ENCODE measurements at places on chromosomes 2 and 18. TPM values are rescaled to one million over a fixed set of nuclear protein-coding genes. Genes with fewer than 3 reads are reported as not detected.

PTPRN gene
- not detected for total RNA-seq

SERPINB3 gene
- not detected for total RNA-seq

PLEK gene
- not detected for total RNA-seq

RIT2 gene
- not detected for total RNA-seq

DRC1 gene
- total RNA-seq = not detected

FOXD4L1 gene
- total RNA-seq = not detected

DTNA gene
- total RNA-seq = 18.6 TPM

RTP5 gene
- total RNA-seq = not detected

NGEF gene
- 0.69 TPM for total RNA-seq

GREB1L gene
- not detected for total RNA-seq

CRYGD gene
- total RNA-seq = not detected

HK2 gene
- 42.6 TPM for total RNA-seq

SLC5A7 gene
- total RNA-seq = not detected

CDH2 gene
- 30.2 TPM for total RNA-seq

DOK1 gene
- total RNA-seq = 20.7 TPM
